ENCODE measurements at places on chromosomes 7 and 10.

- DNase-seq, result no peak
Observed at GRCh38 chr10:104665174-104665573, 24.1 kb downstream of the SORCS3 start.

GRCh38 chr7:99499721-99500636 is at the start of gene ZNF394:
Gene ZNF394 (minus strand): TSS chr7:99500281. CDS start chr7:99500093, 188 bp downstream.
- peak; percentile 83 for DNase-seq

DNA sequence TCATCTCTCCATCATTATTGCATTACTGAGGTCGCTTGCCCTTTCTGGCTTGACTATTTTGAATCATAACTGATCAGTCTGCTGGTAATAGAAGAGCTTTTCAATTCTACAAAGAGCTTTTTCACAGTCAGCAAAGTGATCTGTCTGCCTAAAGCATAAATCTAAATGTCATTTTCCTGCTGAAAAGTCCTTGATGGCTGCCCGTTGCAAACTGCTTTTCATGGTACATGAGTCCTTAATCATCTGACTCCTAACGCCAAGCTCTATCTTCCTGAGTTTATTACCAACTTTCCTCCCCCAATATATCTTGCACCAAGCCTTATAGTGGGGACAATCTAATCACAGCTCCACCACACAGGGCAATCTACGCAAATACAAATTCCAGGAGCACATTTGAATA is 39.8 kb downstream of the THSD7A start:
- no peak for DNase-seq

- no peak for DNase-seq
Observed at GRCh38 chr10:13944823-13945222, 358.1 kb downstream of the PRPF18 start.
